ENCODE measurements at places on chromosomes 13 and 19.

GRCh38 chr13:90696254-90696653, 651.2 kb upstream of the MIR17HG start:
- DNase-seq: no peak

DNA sequence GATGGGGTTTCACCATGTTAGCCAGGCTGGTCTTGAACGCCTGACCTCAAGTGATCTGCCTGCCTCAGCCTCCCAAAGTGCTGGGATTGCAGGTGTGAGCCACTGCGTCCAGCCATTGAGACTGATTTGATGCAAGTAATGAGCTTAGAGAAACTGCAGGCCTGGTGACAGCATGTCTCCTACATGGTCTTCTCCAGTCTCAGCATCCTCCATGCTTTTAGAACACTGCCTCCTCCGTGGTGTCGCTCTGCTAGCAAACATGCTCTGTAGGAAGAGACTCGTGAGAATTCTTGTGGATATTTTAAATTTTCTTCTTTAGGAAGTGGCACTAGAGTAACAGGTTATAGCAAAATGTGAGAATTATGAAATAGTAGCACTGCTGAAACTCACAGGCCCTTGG, 37.1 kb downstream of the TPT1 start:
- no peak for DNase-seq

- no peak for DNase-seq
Observed at GRCh38 chr13:42574011-42574410, at the start of gene TNFSF11. Gene TNFSF11, plus strand, starts transcription at chr13:42574152. Its CDS starts 152 bp downstream, at chr13:42574304.

DNA sequence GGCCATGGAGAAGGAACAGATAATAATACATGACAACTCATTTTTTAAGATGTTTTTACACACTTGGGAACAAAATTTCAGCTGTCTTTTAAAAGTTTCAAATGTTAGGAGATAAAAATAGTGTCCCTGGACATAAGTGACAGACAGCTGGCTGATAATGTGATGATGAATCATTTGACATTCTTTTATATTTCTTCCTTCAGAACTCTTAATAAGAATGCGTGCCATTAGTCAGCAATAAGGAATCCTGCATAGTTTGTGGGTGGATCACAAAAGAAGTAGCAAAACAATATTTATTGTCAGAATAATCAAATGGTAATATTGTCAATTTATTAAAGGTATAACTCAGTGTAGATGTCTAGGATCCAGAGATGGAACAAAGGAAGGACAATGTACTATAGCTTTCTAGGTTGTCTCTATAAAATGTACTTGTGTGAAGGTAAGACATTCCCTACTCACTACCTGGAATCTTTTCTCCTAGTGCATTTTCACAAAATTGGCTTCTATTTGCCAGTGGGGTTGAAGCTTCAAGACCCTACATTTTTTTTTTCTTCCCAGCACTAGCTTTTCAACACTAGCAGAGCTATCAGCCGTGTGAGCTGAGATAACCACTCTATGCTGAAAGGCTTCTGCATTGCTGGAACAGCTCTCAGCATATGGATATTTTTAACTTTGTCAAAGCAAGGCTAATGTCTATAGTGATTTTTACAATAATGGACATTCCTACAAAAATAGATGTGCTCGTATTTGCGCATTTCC, 175.6 kb upstream of the SLITRK6 start:
- no peak for DNase-seq

- no peak for DNase-seq
Observed at GRCh38 chr13:99463646-99464397, 37.5 kb upstream of the TM9SF2 start.

DNA sequence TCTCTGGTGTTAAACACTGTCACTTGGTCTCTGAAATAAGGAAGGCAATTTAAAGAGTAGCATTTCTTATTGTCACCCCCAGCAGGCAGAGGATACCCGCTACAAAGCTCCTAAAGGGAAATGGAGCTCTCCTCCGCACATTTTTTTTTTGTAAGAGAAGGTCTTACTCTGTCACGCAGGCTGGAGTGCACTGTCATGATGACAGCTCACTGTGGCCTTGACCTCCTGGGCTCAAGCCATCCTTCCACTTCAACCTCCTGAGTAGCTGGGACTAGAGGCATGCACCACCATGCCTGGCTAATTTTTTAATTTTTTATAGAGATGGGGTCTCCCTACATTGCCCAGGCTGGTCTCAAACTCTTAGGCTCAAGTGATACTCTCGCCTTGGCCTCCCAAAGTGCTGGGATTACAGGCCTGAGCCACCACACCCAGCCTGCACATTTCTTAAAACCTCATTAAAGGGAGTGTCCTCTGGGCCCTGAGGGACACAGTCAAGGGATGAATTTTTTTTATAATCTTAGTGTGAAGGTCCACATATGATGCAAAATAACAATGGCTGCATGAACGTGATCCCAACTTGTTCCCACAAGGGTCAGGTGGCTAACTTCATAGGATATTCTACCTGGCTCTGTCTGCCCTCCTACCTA, 32.1 kb downstream of the SLC25A30 start:
- no peak for DNase-seq

DNA sequence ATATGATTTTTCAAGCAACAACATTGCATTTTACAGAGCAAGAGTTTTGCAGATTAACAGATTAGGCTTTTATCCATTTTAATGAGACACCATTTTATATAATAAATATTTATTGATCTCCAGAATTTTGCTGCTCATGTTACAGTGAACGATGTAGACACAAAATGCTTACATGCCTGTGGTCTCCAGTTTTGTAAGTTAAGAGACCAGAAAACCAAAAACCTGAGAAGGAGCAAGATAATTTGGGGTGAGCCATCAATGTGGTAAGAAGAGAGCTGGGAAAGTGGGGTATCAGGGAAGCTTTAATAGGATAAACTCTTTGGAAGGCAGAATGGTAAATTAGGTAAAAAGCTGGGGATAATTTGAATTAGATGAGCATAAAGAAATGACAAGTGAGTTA, 2100.5 kb upstream of the PCDH20 start:
- no peak for DNase-seq

DNA sequence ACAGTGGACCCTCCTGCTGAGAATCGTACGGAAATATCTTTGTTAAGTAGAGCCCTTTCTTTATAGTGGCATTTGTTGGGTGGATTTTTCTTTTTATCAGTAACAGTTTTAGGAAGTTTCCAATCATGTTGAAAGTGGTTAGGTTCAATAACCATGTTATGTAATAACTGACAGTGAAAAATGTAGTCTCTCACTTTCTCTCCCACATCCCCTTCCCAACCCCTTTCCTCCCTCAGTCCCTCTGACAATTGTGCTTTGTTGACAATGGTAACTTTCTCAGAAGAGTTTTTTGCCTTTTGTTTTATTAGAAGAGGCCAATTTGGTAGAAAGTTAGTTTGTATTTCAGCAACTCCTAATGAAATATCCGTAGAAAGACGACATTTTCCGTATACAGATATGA, 77.8 kb upstream of the SLAIN1 start:
- DNase-seq: no peak

DNA sequence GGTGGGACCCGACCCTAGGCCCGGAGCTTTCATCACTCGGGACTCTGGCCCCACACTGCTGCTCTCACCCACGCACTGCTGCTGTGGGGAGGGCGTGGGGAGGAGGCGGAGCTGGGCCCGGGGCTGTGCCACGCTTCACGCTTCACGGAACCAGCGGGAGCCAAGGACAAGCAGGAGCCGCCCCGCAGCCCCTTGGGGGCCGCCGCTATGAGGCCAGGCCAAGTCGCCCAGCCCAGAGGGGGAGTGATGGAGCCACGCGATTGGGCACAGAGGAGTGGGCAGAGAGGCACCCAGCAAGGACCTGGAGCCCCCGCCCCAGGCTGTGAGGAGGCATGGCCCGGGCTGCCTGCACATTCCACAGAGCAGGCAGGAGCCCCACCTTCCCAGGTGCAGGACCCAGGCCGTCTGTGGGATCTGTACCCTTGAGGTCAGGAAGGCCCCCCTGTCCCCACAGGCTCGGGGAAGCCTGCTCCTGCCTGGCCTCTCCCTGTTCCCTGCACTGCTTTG, 10.2 kb upstream of the SUPT20H start:
- no peak for DNase-seq

DNA sequence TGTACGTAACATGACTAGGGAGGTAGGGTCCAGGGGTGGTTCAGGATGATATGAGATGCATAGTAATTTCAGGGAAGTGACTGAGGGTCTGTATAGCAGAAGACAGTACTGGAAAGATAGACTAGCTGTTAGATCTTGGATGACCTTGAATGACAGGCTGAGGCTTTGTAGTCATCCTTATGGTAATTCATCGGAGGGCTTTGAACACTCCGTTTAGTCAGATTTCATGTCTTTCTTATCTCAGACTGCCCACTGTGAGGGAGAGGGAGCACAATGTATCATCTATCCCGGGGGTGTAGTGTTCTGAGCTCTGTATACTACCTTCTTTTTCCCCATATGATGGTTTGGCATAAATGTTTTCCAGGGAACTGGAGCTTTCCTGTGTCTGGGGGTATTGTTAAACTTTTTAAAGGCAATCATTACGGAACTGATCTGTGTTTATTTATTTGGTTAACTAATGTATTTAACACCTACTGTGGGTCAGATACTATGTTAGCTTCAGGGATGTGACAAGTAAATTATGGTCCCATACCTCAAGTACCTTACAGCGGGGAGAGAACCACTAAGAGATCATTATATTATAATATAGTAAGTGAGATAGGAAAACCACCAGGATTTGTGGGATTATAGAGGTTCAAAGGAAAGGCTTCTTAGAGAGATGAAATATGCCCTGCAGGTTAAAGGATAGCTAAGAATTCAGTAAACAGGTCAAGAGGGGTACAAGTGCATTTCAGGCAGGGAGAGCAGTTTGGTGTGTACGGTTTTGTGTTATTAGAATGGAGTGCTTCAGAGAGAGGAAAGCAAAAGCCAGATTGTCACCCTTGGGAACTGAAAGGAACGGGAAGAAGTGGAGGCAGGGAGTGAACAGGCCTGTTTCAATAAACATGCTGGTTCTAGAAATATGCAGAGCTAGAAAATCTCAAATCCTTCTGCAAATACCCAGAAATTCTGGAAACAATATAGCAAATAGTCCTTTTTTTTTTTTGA, 164.8 kb upstream of the KL start:
- DNase-seq: no peak

DNA sequence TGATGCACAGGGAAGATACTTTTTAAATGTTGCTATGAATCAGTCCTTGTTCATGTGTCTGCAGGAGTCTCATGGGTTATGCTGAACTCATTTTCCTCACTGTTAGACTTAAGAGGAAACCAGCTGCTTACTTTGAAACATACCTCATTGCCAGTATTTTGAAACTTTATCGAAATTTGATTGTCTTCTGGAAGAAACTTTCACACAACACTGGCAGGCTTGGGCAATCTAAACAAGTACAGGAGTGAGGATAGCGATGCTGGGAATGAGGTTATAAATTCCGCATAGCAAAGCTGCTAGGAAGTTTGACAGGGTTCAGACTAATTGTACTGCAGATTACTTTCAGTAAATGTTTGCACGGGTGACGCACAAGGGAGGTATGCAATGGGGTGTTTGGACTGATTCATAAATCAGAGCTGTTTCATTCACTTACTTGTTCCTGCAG, 245.7 kb downstream of the DNAJC15 start:
- DNase-seq: no peak

GRCh38 chr13:50384724-50385123, 369.5 kb downstream of the KCNRG start:
- no peak for DNase-seq

DNA sequence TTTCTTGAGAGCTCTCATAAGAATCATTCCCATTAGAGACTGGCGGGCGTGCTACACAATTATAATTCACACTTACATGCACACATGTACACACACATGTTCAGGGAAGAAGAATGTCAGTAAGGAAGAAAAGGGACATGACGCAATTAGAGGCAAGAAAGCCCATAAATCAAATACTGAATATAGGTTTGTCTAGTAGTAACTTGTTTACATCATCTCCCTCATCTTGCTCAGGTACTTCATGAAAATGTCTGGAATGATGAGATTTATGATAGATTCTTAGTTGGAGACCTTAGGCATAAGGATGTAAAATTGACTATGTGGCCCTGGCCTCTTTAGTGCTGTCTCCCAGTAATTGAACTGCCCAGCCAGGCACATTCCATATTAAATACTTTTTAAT, 628.0 kb upstream of the PCDH20 start:
- no peak for DNase-seq

DNA sequence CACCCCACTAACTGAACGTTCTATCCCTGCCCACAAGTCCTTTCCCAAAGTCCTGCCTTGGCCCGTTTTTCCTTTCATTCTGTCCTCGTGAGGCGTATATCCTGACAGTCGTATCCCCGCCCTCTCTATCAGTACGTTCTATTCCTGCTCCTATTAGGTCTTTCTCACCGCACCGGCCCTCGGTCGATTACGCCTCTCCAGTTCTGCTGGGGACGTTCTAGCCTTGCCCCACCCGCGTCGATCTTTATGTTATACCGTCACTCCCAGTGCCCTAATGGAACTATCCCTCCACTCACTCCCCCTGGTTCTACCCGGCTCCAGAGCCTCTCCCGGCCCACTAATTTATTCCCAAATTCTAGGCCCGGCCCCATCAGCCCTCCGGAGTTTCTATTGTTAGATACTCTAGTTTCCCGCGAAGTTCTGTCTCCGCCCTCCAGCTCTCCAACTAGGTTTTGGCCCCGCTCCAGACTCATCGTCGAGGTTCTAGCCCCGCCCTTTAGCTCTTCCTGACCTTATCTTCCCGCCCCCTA, 2.0 kb downstream of the PLAUR start:
- no peak for DNase-seq

DNA sequence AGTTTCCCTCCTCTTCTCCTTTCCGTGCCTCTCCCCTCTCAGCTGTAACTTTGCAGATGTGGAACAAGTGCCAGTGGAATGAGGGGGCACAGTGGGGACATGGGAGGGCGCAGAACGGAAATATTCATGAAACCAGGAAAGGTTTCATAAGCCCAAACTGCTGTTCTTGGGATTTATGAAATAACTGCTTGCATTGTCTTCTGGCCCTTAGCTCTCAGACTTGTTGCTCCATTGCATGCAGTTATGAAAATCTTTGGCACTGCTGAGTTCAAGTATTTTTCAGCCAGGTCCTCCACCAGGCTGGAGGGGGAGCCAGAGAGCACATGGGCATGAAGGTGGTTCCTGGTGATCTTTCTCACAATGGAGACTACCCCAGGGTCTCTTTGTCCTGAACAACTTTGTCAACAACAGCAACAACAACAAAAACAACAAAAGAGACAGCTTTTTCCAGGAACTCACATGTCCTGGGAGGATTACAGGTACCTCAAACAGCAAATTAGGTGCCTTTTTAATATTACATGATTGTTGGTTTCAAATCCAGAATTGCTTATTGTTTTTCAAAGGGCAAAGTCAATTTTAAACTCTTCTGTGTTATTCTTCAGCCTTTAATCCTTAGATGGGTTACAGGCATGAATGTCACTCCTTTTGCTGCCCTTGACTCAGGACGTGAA, 1.5 kb downstream of the RGCC start:
- no peak for DNase-seq

DNA sequence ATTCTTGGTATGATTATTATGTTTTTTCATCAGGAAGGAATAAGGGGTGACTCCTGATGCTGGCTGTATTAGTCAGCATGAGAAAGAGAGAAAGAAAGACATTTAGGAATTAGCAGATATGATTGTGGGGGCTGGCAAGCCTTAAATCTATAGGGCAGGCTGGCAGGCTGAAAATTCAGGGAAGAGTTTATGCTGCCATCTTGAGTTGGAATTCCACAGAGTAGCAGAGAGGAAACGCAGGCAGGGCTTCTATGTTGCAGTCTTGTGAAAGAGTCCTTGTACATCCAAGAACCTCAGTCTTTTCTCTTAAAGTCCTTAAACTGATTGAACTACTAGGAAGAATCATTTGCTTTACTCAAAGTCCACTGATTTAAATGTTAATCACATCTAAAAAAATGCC, 262.7 kb upstream of the SLC10A2 start:
- no peak for DNase-seq

GRCh38 chr13:102495663-102496062, 93.8 kb upstream of the FGF14 start:
- no peak for DNase-seq

All from neuronal stem cell (in vitro differentiated cells).